ENCODE measurements at places on chromosomes 5 and 9. TPM values are rescaled to one million over a fixed set of nuclear protein-coding genes. Genes with fewer than 3 reads are reported as not detected.

- DNase-seq: no peak
- H3K36me3 ChIP-seq: no peaks in the 10 kb centered on the region
- H3K4me1 ChIP-seq: no peaks in the 10 kb centered on the region
These were observed 447.0 kb downstream of the PLK2 start for GRCh38 chr5:58012801-58013315.

- H3K36me3 ChIP-seq: peaks cover 11% of the 10 kb centered on the region
- no peak overlapping the region for H3K4me3 ChIP-seq
- DNase-seq: no peak
These were observed 13.3 kb downstream of the HMMR start for GRCh38 chr5:163473635-163474243.

DNA sequence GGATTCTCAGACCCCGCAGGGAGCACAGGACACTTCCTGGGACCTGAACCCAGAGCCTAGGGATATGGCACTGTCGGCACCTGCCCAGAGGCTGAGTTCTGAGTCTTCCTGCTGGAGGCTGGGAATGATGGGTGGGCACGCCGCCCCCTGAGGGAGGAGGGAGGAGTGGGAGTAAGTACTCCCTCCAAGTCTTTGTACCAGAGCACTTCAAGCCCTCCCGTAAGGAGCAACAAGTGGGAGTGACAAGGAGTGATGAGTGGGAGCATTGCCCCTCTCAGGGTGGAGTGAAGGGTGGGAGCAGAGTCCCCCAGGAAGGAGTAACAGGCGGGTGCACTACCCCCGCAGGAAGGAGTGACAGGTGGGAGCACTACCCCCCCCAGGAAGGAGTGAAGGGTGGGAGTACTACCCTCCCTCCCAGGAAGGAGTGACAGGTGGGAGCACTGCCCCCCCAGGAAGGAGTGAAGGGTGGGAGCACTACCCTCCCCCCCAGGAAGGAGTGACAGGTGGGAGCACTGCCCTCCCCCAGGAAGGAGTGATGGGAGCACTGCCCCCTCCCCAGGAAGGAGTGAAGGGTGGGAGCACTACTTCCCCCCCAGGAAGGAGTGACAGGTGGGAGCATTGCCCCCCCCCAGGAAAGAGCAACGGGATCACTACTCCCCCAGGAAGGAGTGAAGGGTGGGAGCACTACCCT, 100.1 kb downstream of the CACNA1B start:
- DNase-seq: no peak
- H3K27me3 ChIP-seq: peaks cover 19% of the 10 kb centered on the region

Gene PCDHGA12
- 0.13 TPM for total RNA-seq

Gene IL9
- not detected for total RNA-seq

All from HepG2 (cell line).